CD4-positive, alpha-beta T cell treated with Interleukin-15 for 1 hour (primary cell): ENCODE measurements at places on chromosomes 6 and 20.

GRCh38 chr6:168631564-168631963 is 190.6 kb downstream of the SMOC2 start:
- DNase-seq: no peak

DNA sequence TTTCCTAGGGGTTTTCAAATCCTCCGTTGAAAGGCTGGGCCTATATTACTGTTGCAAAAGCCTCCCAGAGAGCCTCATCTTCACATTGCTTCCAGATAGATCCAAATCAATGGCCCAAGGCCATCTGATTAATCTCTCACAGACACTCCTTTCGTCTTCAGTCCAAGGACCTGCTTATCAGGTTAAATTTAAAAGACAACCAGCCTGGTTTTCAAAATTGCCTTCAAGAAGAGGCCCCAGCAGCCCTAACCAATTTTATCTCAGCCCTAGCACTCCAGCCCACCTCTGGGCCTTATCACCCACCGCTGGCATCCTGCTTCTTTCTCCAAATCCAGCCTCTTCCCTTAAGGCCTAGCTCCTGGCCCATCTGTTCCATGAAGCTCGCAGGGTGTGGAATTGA is 15.5 kb upstream of the CCND3 start:
- DNase-seq: no peak

DNA sequence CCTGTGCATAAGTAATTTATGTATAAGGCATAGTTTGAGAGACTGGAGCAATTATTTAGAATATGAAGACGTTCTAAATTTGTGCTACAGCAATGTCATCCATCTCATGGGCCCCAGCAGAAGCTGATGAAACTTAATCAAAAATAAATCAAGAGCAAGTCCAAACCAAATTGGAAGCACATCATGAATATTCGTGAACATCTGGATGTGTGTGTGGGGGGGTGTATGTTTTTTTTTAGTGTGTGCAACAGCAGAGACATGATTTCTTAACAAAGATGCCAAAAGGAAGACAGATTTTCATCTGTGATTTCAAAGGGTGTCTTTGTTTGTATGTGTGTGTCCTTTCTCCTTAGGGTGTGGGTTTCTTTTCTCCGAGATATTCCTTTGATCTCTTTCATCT is 58.9 kb downstream of the SASH1 start:
- no peak for DNase-seq

- no peak for DNase-seq
Observed at GRCh38 chr6:85191656-85192055, 258.2 kb upstream of the NT5E start.

GRCh38 chr20:53360852-53361251 is 232.8 kb downstream of the ZNF217 start:
- DNase-seq: no peak
